ENCODE measurements at places on chromosomes 13 and 19.

- DNase-seq = no peak
Observed at GRCh38 chr13:32988608-32989289, 27.5 kb upstream of the KL start.

GRCh38 chr13:96033220-96034015 is 19.8 kb downstream of the UGGT2 start:
- no peak for DNase-seq

GRCh38 chr19:49422407-49423070 is 702 bp downstream of the PTH2 start:
- peak; percentile 40 for DNase-seq

GRCh38 chr13:46154136-46154801 is 27.7 kb downstream of the LCP1 start:
- DNase-seq = no peak

GRCh38 chr13:92074658-92075057 is 676.2 kb downstream of the GPC5 start:
- DNase-seq = peak; percentile 22

Data from NCI-H460 (cell line).